ENCODE measurements at places on chromosomes 12 and 14.

DNA sequence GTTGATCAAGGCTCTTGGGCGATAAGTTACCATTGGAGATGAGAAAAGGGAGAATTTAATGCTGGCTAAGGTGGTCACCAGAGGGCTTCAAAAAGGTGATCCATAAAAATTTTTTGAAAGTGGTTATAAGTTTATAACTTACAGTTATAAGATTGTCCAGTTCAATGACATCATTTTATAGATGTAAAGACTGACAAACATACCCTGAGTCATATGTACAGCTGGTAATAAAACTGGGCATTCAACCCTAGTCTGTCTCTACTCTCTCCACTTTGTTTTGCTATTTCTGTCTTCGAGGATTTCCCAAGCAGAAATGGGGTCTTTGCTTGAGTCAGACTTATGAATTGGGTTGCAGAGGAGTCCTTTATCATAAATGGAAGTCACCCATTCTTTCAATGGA, 454.0 kb downstream of the SOX5 start:
- DNase-seq = no peak

DNA sequence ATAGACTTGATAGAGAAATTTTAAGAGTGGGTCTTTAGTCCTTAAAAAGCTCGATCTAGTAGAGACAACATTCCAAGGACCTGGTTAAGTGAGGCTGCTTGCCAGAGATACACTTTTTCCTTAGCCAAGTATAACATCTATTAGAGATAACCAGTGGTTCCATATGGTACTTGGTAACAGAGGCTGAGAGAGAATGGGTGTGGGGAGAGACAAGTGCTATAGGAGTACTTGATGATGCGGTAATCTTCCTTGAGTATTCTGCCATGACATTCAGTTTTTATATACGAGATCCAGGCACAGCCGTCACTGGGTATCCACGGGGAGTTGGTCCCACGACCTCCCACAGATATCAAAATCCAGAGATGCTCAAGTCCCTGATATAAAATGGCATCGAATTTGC, 77.4 kb upstream of the REP15 start:
- no peak for DNase-seq

- no peak for DNase-seq
Observed at GRCh38 chr14:58315606-58316005, 17.3 kb downstream of the ARID4A start.

- no peak for DNase-seq
Observed at GRCh38 chr14:63986789-63987533, 134.2 kb downstream of the SYNE2 start.

GRCh38 chr14:38038986-38039385, 168.7 kb upstream of the SSTR1 start:
- DNase-seq = no peak

- DNase-seq = no peak
Observed at GRCh38 chr14:24251880-24252288, 9.5 kb upstream of the TINF2 start.

- DNase-seq = no peak
Observed at GRCh38 chr14:99753225-99754140, 39.7 kb upstream of the EML1 start.

GRCh38 chr14:59301354-59301753, 112.9 kb downstream of the DAAM1 start:
- no peak for DNase-seq
